Mucosa of gallbladder (tissue), 1 donor: ENCODE measurements at places on chromosomes 5 and 9. TPM values are rescaled to one million over a fixed set of nuclear protein-coding genes. Genes with fewer than 3 reads are reported as not detected.

Gene IL31RA
- total RNA-seq: 0.17 TPM

- no peak for DNase-seq
Observed at GRCh38 chr9:110133059-110133458, 74.9 kb downstream of the C9orf152 start.

DNA sequence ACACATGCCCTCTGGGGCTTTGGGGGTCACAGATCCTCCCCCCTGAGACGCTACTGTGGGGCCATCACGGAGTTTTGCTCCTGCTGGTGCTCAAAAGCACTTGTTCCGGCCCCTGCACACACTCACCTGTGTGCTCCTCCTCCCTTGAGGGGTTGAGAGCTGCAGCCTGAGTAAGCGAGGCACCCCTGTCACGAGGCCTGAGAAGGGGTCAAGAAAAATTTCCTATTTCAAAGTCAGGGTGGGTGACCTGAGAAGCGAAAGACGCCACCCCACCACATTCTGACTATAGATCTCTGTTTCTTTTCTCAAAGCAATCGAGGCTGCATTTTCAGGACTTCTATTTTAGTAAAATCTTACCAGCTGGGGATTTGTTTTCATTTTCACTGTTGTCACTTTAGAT, 138.5 kb downstream of the DCP2 start:
- DNase-seq: no peak

DNA sequence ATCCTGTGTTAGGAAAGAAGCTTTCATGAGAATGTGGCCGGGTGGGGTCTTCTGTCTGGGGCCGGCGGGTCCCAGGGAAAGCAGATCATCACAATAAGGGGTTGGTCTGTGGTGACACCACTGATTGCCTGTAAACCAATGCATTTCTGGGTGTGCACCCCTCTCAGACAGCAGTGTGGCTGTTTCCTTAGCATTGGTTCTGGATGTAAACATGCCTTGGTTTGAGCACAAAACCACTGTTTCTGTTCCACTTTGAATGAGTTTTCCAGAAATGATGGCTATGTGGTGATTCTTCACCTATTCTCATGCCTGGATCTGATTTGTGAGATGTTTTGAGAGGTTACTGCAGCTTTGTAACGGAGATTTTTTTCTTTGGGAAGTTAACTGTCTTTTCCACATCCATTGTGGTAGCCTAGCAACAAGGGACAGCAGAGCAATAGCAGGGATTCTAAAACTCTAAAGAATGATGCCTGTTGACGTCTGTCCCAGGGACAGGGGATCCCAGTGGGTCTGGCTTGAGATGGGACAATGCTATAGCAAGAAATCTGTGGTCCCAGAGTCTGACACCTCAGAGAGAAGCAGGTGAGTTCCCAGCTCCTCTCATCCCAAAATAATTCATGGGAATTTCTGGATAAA, at the start of gene CCDC192:
Gene CCDC192 (plus strand): TSS at position 466 of the 636 bp plus-strand sequence. CDS start 55 bp downstream, at position 521.
- no peak for DNase-seq
